ENCODE measurements at places on chromosomes 1 and 21.
A peak's percentile ranks its signal among the peaks of the same experiment; 100 is the strongest.

GRCh38 chr1:58749646-58750045 lies 34.2 kb downstream of the JUN start:
- DNase-seq, result no peak

DNA sequence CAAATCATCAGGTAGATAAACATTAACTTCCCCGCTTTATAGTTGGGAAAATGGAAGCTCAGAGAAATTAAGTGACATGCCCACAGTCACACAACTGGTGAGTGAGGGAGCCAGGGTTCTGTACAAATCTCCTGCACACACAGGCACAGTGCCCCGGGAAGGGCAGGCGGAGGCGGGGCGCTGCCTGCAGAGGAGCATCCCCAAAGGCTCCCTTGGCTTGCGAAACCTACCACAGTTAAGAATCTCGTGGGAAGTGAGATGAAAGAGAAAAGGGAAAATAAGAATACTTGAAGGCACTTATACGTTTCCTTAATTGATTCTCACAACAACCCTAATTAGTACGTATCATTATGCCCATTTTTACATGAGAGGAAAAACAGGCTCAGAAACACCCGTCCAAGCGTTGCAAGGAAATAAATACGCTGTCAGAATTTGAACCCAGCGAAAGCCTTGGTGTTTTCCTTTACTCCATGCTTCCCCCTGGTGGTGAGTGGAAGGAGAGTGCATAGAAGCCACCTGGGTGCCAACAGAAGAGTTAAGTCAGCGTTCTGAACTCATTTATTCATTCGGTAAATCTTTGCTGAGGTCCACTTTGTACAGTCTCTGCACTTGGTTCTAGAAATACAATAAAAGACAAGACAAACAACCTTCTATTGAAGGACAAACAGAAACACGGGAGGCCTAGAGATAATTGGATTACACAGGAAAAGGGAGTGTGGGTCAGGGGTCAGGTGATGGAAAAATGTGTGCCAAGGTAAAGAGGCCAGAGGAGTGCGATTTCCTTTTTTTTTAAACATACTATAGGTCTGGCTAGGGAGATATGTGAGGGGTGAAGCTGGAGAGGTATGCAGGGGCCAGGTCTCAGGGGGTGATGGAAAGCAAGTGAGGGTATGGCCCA lies 28.4 kb downstream of the ACP6 start:
- peak; percentile 47 for DNase-seq

DNA sequence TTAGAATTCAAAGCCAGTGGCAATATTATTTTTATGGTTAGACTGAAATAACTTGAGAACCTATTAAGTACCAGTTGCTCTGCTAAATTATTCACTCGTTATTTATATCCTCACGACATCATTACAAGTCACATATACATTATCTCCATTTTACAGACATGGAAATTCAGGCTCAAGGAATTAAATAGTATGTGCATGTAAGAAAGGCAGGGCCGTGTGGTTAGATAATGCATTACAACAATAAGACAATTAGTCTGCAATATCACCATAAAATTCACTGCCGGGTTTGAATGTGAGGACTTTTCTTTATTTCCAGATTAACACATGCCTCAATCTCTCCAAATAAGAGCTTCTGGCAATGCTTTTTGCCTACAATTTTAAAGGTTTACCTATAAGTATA lies 523.4 kb downstream of the PTBP2 start:
- no peak for DNase-seq

DNA sequence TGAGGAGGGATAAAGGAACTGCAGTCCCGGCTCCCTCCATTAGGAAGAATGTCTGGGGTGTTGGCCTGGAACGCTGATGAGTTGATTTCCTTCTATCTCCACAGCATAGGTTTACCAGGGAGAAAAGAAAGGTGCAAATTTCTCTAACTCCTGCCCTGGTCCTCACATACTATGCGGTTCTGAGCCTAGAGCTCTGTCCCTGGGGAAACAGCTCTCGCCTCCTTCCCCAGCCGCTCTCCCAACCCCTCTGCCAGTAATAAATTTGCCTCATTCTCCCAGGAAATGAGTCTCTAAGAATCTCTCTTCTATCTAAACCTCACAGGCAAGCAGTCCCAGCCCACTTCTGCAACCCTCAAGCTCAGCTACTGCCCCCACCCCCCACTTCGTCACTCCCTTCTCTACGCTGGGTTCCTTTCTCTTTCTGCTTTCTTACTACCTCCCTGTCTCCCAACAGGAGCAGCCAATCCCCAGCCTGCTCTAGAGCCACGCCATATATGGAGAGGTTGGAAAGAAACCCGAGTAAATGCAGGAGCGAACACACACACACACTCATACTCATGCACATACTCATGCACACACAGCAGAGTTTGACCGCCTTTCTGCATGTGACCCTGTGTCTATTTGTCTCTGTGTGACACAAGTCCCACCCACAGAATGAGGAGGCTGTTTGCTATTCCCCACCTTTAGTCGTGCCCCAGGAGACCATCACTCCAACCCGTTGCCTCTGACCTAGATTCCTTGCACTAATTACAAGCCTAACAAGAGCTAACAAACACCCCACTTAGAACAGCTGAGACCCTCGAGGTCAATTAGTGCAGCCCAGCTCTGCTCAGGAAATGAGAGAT lies 13.4 kb downstream of the PLEKHO1 start:
- peak; percentile 99 for DNase-seq

DNA sequence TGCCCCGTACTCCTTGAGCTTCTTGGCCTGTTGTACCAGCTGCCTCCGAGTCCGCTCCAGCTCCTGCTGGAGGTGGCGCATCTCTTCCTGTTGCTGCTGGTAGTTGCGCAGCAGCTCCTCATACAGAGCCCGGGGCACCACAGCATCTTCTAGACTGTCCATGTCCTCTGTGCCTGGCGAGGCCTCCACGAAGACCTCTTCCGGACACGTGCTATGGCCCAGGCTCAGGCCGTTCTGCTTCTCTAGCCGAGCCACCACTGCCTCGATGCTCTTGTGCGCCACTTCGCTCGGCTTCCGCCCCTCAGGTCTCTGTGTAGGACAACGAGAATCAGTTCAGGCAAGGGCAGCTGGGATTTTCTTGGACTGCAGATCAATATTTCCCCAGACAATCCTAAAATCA lies 17.7 kb downstream of the BEND5 start:
- no peak for DNase-seq

DNA sequence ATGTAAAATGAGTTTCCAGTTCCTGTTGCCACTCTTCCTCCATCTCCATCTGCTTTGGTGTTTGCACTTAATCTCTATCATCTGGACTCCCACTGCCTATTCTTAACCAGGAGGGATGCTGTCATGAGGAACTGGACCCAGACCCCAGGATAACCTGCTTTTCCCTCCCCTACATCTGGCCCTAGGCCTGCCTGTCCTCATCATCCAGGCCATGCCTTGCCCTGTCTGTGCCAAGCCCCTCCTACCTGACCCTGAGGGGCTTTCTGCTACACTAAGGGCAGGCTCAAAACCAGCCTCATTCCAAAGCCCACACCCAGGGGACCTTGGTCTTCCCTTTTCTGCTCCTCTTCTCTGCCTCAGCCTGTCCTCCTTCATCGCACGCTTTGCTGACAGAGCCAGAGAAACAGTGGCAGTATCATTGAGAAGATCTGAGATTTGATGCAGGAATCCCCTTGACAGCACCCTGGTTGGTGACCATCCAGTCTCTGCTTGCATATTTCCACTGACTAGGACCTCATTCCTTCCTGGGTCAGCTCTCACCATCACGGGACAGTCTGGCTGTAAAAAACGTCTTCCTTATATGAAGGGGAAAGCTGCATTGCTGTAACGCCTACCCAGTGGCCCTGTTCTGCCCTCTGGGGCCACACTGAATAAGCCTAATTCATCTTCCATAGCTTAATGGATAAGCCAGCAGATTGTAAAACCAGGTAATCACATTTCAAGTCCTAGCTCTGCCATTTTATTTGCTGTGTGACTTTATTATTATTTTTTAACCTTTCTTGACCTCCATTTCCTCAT lies 38.8 kb downstream of the PLXNA2 start:
- DNase-seq, result no peak

DNA sequence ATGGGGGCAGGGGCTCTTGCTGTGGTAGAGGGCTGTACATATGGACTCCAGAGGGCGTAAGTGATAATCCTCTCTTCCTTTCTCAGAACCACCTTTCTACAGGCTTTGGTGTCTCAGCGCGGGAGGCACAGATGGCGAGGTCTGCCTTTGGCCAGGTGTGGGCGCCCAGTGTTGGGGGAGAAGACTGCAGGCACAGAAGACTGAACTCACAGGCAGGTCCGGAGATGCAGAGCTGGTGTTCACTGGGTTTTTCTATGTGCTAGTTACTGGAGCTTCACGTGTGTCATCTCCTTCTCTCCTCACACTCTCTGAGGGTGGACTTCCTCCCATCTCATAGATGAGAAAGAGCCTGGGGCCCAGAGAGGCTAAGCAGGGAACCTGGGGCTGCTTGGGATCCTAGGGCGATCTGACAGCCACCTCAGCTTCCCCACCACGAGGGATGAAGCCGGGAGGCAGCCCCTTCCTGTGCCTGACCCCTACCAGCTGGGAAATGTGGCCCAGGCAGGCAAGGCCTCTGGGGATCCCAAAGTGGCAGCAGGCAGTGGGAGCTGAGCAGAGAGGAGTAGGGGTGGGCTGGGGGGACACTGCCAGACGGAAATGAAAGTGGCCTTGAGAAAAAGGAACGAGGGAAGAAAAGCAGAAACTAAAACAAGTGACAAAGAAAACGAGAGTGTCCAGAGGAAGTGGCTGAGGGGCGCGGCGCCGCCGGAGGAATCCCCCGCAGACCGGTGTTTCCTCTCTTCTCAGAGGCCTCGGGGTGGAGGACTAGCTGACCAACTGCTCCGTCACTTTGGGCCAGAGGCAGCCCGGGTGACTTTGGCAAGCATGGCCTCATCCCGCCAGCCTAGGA lies 191.6 kb downstream of the HIVEP3 start:
- no peak for DNase-seq

- DNase-seq, result no peak
These were observed 303.3 kb downstream of the S1PR1 start for GRCh38 chr1:101540161-101540560.

DNA sequence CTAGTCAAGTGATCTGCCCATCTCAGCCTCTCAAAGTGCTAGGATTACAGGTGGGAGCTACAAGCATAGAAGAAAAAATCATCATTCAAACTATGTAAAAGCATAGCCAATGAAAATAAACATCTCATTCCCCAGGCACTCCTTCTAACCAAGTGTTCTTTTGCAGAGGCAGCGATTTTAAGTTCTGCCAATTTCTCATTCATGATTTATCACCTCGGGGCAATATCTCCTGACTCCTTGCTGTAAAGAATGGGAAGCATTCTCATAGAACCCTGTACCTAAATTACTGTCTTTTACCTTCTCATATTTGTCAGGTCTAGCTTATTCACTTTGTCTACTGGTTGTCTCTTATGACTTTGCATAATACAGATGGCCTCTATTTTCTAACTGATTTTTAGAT lies 32.5 kb upstream of the IVNS1ABP start:
- DNase-seq, result no peak

- DNase-seq, result peak; percentile 61
These were observed 116.0 kb downstream of the BCAR3 start for GRCh38 chr1:93565496-93566206.

DNA sequence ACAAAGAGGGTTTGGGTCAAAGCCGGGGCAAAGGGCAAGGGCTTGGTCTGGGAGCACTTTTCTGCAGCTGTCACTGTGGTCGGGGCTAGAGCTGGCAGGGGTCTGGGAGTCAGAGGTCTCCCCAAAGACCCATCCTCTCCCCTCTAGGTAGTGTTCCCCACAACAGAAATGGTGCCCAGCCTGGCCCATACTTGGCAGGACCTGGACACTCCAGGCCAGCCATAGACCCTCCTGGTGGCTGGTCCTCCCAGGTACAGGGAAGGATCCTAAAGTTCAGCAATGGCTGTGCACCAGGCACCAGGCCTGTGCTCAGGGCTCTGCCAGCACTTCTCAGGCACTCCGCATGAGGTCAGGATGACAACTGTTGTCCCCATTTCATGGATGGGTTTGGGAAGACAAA lies 11.0 kb downstream of the ESPN start:
- DNase-seq, result no peak

- DNase-seq, result no peak
These were observed 7.6 kb upstream of the CA14 start for GRCh38 chr1:150249936-150250335.

- no peak for DNase-seq
These were observed 35.7 kb upstream of the BTG2 start for GRCh38 chr1:203269654-203270020.
